ENCODE measurements at places on chromosomes 1 and 21.
A peak's percentile ranks its signal among the peaks of the same experiment; 100 is the strongest.

DNA sequence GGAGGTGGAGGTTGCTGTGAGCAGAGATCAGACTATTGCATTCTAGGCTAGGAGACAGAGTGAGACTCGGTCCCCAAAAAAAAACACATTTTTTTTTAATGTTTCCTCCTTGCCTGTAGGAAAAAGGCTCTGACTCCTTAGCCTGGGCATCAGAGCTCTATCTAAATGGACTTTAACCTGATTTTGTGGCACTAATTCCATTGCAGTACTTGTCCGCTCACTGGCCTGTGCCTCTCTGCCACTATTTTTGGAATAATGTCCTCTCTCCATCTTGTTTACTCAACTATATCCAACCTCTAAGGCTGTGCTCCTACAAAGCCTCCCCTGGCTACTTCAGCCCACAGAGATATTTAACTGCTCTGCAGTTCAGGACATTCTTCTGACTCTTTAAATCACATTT lies 26.5 kb downstream of the METTL18 start:
- DNase-seq, result no peak

GRCh38 chr1:2865571-2866421 lies 64.3 kb upstream of the TTC34 start:
- no peak for DNase-seq

DNA sequence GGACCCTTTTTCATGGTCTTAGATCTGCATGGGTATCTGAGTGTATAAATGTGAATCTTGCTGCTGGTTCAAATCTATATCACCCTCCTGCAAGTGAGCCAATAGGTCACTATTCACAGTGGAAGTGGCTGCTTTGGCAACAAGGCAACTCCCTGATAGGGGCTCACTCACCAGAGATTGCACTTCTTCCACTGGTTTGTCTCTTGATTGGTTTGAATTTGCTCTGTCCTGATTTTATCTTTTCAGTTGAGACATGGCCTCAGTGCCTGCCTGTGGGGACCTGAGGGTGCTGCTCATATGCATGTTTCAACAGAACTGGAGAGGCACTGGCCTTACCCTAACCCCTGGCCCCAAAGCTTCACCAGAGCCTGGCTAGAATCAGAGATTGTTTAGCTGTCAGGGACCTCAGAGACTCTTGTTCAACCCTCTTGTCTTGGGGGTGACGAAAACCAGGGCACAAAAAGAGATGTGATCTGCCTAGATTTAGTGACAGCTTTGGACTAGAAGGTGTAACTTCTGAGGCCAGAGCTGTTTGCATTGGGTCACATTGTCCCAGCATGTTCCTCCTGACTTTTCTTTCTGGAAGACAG lies 16.9 kb downstream of the AVPR1B start:
- DNase-seq, result no peak

DNA sequence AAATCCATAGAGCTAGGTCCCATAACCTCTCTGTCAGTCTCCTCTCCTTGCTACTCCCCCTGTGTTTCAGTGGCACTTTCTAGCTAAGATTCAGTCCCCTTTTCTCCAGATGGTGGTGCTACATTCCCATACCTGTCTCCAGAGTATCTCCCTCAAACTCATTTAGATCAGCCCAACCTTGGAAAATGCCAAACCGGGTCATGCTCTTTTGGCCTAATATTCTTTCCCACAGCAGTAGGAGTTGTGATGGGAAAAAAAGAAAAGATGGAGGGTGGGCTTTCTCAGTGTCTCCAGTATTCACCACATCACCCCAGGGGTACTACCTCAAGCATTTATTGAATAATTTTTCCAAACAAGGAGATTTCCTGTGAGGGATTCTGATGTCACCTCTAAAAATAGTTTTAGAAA lies 3.2 kb upstream of the RXFP4 start:
- peak; percentile 36 for DNase-seq

GRCh38 chr1:68307378-68307787 lies 75.1 kb upstream of the WLS start:
- DNase-seq, result no peak

GRCh38 chr21:42733037-42733627 lies 79.7 kb downstream of the PDE9A start:
- no peak for DNase-seq

DNA sequence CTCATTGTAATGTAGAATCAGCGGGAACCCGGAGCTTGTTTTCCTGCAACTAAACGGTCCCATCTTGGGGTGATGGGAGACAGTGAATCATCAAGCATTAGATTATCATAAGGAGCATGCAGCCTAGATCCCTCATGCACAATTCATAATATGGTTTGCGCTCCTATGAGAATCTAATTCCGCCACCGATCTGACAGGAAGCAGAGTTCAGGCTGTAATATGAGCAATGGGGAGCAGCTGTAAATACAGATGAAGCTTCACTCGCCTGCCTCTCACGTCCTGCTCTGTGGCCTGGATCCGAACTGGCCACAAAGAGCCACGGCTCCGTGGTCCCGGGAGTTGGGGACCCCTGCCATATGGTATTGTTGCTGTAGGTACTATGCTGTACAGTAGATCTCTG lies 1.6 kb downstream of the IFI44 start:
- no peak for DNase-seq

GRCh38 chr1:27129225-27129624 lies 25.7 kb downstream of the SLC9A1 start:
- DNase-seq, result no peak

DNA sequence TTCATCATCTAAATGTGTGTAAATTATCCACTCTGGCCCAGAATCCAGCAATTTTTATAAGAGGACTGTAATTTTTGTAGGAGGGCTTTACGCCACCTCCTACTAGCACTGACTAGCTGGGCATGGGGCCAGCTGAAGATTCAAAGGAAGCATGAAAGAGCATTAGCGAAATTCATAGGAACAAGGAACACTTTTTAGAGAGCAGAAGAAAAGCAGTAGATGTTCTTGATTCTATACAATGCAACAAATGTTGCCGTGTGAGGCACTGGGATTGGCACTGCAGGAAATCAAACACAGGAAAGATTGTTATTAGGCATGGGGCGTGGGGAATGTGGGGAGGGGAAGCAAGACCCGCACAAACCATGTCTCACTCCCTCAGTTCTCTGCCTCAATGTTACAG lies 58.4 kb upstream of the PARP1 start:
- no peak for DNase-seq

DNA sequence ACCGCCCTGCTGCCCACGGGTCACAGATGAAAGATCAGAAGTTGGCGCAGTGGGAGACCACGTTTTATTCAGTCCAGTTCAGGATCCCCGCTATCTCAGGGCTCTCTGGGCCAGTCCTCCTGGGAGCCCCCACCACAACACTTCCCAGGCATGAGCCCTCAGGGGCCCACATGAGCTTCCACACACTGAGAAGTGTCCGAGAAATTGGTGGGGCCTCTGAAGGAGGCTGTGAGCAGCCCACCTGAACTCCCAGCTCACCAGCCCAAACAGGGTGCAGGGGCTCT lies 12.1 kb downstream of the TRIM46 start:
- no peak for DNase-seq

DNA sequence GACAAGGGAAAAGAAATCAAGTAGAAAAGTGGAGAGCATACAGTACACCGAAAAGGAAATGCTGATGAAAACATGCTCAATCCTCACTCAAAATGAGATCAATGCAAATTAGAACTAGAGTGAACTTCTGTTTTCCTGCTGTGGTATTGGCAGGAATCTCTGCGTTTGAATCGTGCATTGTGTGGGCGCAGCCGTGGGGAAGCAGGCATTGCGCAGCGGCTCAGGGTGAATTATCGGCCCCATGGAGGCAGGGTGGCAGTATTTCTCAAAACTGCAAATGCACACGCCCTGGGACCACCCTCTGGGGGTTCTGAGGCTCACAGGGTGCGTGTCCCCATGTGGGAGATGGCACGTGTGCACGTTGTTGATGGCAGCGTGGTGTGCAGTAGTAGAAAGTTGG lies 140.6 kb downstream of the PEX14 start:
- no peak for DNase-seq

DNA sequence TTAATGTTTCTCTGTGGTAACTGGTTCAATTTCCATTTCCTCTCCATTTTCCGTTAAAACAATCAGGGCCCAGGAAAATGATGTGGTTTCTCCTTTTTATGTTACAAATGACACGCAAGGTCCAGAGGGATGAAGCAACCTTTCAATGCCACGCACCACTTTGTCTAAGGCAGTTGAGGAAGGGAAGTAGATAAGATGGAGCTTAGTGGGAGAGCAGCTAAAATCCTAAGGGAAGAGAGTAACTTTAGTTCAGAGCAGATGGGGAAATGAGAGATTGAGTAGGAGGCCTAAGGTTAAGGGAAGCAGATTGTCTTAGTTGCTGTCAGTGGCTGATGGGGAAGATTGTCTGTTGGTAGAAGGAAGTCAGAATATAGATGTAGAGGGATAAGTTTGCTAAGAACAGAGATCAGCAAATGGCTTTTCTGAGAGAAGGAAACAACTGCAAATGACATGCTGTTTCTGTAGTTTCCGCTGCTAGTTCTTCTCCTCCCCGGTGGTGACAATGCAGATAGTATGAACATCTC lies 660 bp downstream of the CD1C start:
- DNase-seq, result no peak

DNA sequence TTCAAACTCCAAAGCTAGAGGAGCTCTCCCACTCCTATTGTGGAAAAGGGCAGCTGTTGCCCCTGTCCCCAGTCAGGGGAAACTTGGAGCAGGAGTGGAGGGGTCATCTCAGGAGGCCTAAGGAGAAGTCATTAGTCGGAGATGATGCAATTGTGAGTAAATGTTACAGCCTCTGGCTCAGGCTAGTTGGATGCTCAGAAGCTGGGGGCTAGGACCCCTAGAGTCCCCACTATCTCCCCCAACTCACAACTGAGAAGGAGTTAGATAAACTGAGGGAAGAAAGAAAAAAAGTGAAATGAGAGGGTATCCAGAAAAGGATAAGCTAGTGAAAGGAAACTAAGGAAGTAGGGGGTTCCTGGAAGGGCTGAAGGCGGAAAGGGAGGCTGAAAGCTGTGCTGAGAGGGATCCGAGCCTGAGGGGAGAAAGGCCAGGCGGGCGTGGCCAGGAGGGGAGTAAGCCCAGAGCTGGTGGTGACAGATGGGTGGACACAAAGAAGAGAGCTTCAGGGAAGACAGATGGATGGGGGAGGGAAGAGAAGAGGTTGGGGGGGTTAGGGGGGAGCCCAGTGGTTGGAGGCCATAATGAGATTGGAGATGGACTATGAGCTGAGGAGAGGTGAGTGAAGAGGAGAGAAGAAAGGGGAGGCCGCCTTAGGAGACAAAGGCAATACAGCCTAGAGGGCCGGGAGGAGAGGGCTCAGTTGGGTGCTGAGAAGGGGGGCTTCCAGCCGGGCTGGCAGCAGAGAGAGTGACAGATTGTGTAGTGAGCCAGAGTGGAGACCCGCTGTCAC lies 4.5 kb upstream of the NHLH1 start:
- no peak for DNase-seq

GRCh38 chr1:236495467-236496112 lies 28.2 kb upstream of the LGALS8 start:
- no peak for DNase-seq

DNA sequence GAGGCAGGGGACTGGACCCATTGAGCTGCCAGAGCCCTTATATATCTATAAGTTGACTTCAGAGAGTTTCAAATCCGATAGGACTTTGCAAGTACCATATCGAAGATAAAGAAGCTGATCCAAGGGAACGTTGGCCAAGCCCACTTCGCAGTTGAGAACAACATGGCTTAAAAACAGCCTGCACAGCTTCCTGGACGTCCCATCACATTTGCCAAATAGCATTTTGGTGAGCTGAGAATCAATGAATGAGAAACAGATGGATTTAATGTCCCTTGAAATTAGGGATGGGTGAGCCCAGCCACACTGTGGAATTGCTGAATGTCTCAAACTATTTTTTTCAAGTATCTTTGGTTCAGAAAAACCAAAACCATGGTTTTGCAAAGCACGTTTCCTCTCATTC lies 64.8 kb downstream of the KCNJ15 start:
- no peak for DNase-seq

DNA sequence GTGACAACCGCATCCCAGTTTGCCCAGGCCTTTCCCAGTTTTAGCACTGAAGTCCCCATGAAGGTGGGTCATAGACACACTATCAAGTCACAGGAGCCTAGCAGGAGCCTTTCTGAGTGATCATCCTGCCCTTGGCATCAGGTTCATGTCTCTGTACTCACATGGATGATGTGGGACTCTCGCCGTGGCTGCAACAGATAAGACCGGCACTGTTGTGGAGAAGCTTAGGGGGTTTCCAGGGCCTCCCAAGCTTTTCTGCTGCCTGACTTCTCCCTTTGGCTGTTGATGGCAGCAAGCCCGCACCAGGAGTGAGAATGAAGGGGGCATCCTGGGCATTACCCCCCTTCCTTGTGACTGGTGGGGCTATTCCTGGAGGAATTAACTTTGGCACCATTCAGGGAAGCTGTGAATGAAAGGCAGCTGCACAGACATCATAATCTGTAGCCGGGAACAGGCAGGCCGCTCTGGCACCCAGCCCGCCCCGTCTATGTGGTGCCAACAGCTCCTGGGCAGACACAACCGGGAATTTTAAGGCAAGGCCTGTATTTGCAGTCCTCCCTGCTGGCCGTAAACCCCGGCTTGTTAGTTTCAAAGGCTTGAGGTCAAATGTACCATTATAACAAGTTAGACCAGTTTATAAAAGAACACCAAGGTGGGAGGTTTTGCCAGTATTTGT lies 148.6 kb downstream of the HUNK start:
- no peak for DNase-seq

DNA sequence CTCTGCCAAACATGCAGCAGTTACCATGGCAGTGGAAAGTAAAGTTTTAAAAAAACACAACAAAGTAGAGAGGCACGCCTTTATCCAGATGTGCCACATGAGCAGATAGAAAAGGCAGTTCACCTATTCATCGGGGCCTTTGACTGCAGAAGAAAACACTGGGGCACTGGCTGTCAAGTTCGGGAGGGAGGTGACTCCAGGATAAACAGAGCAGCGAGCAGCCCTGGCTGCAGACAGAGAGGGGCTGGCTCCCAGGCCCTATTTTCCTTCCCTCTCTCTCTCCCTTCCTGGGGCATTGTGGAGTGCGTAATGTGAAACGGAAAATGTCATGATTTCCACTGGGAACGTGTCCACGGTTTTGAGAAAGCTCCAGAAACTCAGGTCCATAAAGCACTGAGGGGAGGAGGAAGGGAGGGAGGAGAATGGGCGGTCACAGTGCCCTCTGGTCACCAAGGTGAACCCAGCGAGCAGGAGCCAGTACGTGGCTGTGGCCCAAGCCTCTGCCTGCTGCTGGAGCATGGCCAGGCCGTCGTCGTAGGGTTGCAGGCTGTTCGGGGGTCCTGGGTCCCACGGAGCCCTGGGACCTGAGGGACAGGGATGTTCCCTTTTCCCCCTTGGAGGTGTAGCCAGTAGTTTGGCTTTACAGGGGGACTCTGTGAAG lies 114.7 kb upstream of the IRF2BP2 start:
- no peak for DNase-seq

DNA sequence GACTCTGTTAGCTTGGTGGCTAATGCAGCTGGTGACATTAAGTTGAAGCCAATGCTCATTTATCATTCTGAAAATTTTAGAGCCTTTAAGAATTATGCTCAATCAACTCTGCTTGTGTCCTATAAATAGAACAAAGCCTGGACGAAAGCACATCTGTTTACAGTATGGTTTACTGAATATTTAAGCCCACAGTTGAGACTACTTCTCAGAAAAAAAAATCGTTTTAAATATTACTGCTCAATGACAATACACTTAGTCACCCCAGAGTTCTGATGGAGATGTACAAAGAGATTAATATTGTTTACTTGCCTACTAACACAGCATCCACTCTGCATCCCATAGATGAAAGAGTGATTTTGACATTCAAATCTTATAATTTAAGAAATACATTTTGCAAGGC lies 79.6 kb downstream of the NEGR1 start:
- no peak for DNase-seq

All from GM19239 (cell line).